ENCODE measurements at places on chromosomes 1 and 21. TPM values are rescaled to one million over a fixed set of nuclear protein-coding genes. Genes with fewer than 3 reads are reported as not detected.

The CLDN17 gene
- total RNA-seq = not detected

The GUK1 gene
- 197 TPM for total RNA-seq

The OSBPL9 gene
- total RNA-seq = 53.5 TPM

The CSMD2 gene
- total RNA-seq = 0.79 TPM

The SLC5A9 gene
- total RNA-seq = not detected

- DNase-seq = no peak
These were observed 158.3 kb downstream of the NPHP4 start for GRCh38 chr1:5833911-5834310.

DNA sequence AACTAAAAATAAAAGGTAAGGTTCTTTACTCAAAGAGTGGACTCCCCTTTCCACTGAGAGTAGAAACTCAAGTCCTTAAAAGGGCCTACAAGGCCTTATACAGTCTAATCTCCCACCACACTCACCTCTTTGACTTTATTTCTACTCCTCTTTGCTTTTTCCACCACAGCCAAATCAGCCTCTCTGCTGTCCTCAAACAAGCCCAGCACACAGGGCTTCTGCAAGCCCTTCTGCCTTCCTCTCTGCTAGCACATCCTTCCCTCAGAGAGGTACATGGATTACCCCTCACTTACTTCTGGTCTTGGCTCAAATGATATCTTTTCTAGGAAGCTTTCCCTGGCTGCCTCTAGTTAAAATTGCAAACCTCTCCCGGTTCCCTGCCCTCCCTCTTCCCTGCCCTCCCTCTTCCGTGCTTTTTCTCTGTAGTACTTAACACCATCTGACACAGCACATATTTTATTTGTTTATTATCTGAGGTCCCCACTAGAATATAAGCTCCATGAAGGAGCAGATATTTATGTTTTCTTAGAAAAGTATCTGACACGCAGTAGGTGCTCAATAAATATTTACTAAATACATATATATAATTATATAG lies 1.7 kb downstream of the LYST start:
- DNase-seq = no peak

DNA sequence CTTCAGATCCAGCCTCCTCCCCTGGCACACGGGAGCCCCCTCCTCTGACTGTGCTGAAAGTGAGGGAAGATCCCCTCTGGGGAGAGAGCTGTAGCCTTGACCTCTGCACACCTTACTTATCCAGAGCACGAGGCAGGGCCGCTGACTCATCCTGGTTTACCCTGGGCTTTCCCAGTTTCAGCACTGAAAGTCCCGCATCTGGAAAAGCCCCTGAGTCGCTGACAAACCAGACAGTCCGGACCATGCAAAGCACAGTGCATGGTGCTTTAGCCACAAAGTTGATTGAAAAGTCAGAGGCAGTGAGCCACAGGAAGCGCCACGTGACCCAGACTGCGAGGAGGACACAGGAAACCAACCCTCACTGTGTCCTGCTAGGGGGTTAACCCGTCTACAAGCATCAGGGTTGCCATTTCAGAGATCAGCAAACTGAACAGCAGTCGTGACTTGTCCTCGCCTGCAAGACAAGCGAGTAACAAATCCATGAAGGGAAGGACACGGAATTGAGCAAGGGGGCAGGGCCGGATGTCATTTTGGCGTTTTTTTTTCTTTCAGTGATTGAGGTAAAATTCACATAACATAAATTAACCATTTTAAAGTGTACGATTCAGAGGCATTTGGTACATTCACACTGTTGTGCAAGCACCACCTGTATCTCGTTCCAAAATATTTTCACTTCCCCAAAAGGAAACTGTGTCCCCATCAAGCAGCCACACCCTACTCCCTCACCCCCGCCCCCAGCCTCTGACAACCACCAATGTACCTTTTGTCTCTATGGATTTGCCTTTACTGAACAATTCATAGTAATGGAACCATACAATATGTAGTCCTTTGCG lies 19.9 kb upstream of the IFNGR2 start:
- DNase-seq = peak; percentile 76

DNA sequence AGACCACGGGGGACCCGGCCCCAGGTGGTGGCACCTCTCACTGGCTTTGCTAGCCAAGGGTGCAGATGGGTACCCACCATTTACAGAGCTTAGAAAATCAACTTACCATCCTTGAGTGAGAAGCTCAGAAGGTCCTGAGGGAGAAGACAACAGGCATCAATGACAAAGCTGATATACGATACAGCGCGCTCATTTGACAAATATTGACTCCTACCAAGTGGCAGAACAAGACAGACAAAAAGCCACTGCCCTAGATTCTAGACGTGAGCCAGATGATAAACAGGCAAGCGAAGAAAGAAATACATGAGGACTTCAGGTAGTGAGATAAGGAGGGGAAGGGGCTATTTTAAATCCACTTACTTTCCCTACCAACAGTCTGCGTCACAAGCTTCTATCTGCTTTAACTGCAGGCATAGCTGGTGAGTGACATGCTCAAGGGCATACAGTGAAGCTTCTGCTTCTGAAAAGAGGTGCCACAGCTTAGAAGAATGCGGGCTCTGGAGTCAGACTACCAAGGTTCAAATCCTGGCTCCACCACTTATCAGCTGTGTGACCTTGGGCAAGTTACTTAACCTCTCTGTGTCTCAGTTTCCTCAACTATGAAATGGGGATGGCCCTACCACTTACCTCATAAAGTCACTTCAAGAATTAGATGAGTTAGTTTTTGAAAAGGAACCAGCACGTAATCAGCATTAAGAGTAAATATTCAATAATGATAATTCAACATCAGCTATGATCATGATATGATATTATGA lies 29.1 kb downstream of the TMCO4 start:
- no peak for DNase-seq

- no peak for DNase-seq
These were observed 208.8 kb downstream of the GPR52 start for GRCh38 chr1:174656409-174657059.

DNA sequence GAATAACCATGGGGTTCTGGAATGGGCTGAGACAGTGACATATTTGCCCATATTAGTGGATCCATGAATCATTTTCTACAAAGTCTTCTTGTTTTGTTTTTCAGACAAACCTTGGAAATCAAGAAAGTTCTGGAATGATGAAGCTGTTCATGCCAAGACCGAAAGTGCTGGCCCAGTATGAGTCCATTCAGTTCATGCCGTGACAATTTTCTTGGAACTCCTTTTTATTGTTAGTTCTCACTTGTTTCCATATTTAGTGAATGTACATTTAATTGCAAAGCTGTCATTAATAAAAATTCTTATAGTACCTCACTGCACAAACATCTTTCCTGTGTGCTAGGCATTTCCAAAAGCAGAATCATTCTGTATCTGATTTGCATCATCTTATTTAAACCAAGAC lies 100.6 kb upstream of the KCNJ15 start:
- no peak for DNase-seq

DNA sequence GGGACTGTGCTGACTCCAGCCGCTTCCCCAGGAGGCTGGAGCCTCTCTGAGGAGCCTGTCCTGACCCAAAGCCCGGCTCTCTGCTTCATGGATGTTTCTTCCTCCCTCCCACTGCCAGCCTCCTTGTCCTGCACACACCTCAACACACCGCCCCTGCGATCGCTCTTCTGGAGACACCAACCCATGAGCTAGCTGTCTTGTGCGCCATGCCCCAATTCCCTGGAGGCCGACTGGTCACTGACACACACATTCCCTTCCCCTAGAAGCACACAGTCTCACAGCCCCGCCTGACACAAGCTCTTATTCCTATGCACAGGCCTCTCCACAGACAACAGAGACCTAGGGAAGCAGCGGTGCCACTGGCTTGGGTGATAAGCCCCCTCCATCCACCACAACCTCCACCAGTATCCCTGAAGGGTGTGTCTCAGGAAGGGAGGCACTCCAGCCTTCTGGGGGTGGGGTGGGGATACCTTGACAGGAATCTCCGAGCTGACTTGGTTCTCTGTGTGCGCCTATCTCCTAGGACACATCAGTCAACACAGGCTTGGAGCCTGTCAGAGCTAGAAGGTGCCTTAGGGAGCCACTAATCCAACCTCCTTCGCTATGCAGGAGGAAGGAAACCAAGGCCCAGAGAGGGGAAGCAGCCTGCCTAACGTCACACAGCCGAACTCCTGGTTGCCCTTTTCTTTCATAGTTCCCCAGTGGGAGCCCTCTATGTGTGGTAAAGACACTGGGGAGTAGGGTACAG lies 31.1 kb downstream of the AHDC1 start:
- peak; percentile 66 for DNase-seq

- DNase-seq = no peak
These were observed 65.1 kb upstream of the RGL1 start for GRCh38 chr1:183739741-183740271.

GRCh38 chr1:179300112-179300511 lies 6.5 kb downstream of the SOAT1 start:
- DNase-seq = no peak

DNA sequence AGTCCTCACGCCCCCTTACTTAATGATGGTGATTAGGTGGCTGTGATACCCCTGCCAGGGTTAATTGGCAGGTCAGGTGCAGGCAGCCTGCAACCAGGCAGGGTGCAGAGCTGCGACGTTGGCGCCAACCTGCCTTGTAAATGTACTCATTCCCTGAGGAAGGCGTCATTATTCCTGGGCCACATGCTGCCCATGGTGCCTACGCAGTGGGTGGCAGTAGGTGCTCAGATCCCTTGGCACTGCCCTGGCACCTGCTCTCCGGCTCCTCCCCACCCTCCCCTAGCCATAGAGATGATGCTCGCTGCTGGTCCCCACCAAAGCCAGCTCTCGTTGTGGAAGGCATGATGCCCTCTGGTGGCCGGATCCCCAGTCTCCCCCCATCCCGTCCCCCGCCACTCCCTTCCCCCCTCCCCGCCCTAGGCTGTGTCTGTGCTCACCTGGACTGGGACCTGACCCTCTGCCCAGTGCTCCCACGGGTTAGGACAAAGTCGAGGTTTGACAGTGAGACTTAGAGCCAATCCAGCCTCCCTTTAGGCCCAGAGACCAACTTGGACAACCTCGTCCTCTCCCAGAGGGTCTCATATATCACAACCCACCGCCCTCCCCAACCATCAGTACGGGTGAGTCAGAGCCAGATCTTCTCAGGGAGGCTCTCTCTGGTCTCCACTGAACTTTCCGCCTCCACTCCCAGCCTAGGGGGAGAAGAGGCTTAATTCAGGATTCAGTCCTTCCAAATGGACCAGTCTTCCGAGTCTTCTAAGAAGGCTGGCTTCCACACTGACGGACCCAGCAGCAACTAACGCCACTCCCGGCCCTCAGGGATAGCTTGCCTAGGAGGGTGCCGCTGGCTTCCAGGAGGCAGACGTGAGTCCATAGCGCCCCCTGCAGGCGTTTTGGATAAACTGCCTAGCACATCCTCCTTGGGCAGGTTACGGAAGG lies 5.7 kb downstream of the KRTCAP2 start:
- peak; percentile 90 for DNase-seq

DNA sequence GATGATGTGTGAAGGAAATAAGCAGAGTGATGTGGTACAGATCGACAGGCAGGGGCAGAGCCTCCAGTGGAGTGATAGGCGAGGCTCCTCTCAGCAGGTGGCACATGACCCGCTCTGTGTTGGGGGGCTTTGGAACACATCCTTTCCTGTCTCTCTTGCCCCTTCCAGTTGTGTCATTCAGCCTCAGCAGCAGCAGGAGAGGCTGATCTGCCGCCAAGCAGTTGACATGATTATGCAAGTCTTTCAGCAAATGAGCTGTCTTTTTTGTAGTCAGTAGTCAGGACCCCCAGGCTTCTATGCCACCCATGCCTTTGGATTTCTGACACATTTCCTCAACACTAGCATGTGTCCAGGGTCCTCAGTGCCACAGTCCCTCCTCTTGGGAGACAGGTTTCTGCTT lies 307.1 kb upstream of the C1orf174 start:
- no peak for DNase-seq

- no peak for DNase-seq
These were observed 13.2 kb upstream of the SSX2IP start for GRCh38 chr1:84703431-84703830.

GRCh38 chr1:46553506-46553905 lies 2.1 kb upstream of the KNCN start:
- no peak for DNase-seq

GRCh38 chr1:246068619-246069509 lies 438.2 kb downstream of the SMYD3 start:
- no peak for DNase-seq

- no peak for DNase-seq
These were observed 6.7 kb upstream of the CTSS start for GRCh38 chr1:150772326-150772725.

DNA sequence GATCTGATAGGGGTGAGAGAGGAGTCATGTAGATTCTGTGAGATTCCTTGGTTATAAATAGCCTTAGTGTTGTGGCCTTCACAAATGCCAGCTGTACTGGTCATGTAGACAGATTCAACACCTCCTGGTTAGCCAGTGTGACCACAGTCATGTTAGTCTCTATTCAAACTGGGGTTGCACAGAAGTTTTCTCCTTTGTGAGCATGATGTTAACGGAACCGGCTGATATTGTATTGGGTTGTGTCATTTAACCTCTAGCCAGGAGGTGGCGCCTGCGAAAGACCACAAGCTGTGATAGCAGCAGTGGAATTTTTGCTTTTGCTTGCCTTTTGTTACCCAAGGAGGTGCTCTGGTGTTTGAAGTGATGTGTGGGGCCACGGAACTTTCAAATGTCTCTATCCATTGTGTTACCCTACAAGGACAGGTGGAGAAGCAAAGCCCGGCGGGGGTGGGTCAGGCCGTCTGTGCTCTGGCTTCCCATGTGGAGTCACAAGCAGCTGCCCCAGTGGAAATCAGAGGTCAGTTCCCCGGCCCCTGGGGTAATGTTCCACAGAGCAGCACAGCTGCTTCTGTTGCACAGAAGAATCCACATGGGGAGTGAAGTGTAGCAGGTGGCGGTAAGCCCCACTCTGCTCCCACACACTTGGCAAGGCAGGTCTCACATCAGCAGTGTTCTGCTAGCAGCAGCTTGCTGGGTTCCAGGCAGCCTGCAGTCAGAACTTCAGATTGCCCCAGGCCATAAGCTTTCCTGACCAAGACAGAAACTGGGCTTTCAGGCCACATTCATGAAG lies 112.6 kb downstream of the ADAMTS1 start:
- DNase-seq = peak; percentile 25

GRCh38 chr1:96384611-96385010 lies 337.0 kb upstream of the PTBP2 start:
- no peak for DNase-seq

GRCh38 chr1:180386745-180387367 lies 115.5 kb downstream of the ACBD6 start:
- no peak for DNase-seq

DNA sequence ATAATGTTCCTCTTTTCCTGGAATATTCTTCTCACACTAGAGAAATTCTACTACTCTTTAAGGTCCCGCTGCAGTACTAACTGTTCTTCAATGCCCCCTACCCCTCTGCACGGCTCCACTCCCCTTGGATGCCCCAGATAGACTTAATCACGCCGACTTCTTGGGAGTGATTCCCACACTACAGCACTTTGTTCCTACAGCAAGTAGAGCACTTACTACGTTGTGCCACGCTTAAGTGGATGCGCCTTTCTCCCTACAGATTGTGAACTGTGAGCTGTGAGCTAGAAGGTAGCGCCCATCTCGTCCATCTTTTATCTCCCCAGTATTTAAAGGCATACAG lies 2.2 kb downstream of the ZNF436 start:
- DNase-seq = no peak

GRCh38 chr1:174971902-174972301 lies 27.8 kb upstream of the CACYBP start:
- no peak for DNase-seq

Measured in heart left ventricle (tissue), 16 donors.